ENCODE measurements at places on chromosomes 2 and 18.

GRCh38 chr2:20961858-20962257 is 82.0 kb downstream of the APOB start:
- no peak for DNase-seq

GRCh38 chr2:102310964-102311640 is at the start of gene IL1RL1:
Gene IL1RL1 (plus strand): TSS chr2:102311563. CDS start chr2:102338265, 26,702 bp downstream.
- DNase-seq: no peak

GRCh38 chr2:149018981-149019380 is 19.5 kb upstream of the LYPD6B start:
- DNase-seq: no peak

- DNase-seq: no peak
Observed at GRCh38 chr2:62727259-62727867, 21.9 kb downstream of the EHBP1 start.

- no peak for DNase-seq
Observed at GRCh38 chr2:76895469-76895868, 626.7 kb downstream of the LRRTM4 start.

- no peak for DNase-seq
Observed at GRCh38 chr2:182050333-182051135, 64.9 kb downstream of the PPP1R1C start.

GRCh38 chr2:134290358-134290757 is 36.5 kb downstream of the MGAT5 start:
- DNase-seq: no peak

DNA sequence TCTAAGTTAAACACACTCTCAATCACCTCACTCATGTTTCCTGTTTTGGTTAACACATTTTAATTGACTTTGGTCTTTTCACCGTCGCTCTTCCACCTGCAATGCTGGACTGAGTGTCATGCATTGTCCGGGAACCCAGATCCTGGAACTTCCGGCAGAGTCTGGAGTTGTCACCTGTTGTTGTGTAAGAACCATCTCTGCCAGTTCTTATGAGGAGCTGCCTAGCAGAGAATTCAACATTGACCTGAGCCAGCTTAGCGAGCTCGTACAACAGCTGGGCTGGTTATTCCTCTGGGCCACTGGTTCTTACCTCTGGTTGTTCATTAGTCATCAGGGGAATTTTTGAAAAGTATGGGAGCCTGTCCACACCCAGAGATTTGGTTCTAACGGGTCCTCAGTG is 75.7 kb downstream of the BCL2L11 start:
- DNase-seq: no peak

DNA sequence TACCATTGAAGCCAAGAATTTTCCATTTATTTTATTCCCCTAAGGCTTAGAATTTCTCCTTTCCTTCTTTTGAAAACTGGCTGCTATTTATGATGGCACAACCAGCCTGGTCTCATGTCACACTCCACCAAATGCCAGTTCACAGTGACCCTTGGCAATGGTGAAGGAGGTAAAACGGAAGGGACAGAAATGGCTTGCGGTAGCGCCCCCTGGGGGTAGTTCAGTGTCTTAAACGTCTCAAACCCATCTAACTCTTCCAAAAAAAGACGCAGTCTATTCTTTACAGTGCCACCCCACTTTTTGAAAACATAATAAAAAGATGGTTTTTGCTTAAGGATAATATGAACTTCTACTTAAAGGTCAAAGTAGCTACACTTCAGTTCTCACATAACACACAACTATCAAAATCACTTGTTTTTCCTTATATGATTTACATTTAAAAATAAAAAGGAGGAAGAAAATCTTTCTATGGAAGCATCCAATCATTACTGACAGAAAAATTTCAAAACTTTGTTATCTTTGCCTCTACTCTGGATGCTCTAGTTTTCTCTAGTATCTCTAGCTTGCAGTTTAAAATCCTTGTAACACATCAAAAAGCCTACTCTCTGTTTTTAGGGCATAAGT is 28.0 kb downstream of the PNO1 start:
- DNase-seq: peak; percentile 44

- no peak for DNase-seq
Observed at GRCh38 chr18:22387364-22387763, 30.4 kb downstream of the CTAGE1 start.

- no peak for DNase-seq
Observed at GRCh38 chr2:104752504-104752903, 101.4 kb upstream of the POU3F3 start.

DNA sequence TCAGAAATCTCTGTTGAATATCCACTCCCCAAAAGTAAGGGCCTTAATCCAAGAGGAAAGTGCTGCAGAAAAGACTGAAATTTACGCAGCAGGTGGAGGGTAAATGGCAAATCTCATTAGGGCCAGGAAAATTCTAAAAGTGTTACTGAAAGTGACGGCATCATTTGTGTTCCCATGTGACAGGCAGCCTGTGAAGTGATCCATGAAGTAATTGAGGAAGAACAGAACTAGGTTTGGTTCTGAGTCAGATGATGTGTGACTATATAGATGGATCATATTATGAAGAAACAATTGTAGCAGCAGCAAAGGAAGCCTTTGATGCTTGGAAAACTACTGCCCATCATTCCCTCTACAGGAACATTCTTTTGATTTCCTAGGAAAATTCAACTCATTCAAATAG is 401.2 kb downstream of the TGIF1 start:
- no peak for DNase-seq

GRCh38 chr18:44699572-44700261 is 19.0 kb downstream of the SETBP1 start:
- no peak for DNase-seq
